ENCODE measurements at places on chromosomes 1 and 21. TPM values are rescaled to one million over a fixed set of nuclear protein-coding genes. Genes with fewer than 3 reads are reported as not detected.
A peak's percentile ranks its signal among the peaks of the same experiment; 100 is the strongest.

DNA sequence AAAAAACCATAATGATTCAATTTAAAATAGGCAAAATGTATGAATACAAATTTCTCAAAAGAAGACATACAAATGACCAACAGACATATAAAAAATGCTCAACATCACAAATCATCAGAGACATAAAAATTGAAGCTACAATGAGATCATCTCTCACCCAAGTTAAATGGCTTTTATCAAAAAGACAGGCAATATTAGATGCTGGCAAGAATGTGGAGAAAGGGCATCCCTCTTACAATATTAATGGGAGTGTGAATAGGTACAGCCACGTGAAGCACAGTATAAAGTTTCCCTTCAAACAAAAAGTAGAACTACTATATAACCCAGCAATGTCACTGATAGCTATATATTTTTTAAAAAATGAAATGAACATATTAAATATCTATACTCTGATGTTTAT is 1481.7 kb downstream of the AMY1C start:
- 0 out of 2 replicates have a peak, but pooled peaks cover 6% of the 10 kb centered on the region for H3K36me3 ChIP-seq
- H3K27ac ChIP-seq: no peak overlapping the region
- H3K4me3 ChIP-seq: no peak overlapping the region
- no peaks in the 10 kb centered on the region for H3K4me1 ChIP-seq
- no peak for DNase-seq

DNA sequence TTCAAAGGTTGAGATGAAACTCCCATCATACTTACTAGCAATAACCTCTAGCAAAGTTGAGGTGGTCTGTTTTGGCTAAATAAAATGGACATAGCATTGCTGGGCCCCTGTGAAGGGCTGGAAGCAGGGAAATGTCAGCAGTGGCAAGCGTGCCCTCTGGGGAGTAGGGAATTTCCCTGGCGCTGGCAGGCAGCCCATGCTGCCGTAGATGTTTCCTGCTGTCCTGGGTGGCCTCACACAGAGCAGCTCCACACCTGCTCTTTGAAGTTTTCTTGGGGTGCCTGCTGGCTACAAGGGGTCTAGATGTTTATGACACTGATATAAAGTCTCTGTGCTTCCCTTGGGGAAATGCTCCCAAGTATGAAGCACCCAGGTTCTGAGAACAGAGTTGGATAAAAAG is 30.2 kb downstream of the ADARB1 start:
- DNase-seq: no peak
- no peaks in the 10 kb centered on the region for H3K36me3 ChIP-seq
- H3K4me1 ChIP-seq: no peaks in the 10 kb centered on the region

DNA sequence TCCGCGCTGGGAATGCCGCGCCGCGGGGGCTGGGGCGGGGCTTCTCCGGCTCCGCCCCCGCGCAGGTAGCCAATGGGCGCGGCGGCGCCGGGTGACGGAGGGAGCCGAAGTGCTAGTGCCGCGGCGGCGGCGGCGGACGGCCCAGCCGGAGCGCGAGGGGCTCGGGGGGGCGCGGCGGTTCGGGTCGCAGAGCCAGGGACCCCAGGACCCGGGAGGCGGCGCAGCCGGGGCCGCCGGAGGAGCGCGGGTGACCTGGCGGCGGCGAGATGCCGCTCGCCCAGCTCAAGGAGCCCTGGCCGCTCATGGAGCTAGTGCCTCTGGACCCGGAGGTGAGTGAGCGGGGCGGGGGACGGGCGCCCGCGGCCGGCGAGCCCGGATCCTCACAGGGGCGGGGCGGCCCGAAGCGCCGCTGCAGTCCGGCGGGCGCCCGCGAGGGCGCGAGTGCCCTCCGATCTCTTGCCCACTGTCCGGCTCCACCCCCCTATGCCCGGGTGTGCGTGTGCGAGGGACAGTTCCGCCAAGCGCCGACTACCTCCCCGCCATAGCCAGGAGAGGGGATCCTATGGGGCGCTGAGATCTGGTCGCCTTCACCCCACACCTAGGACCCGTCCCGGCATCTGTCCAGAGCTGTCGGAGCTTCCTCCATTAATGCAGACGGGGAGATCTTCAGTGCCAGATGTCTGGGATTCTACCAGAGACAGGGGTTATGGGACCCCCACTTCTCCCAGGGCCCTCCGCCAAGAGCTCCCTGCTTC is at the start of gene RPS6KA1:
RPS6KA1 (plus strand) TSS at position 107 of the 755 bp plus-strand sequence; CDS start at position 267, 160 bp downstream.
- H3K4me3 ChIP-seq: peak within 1 kb of the TSS; percentile 95
- no peaks in the 10 kb centered on the region for H3K27me3 ChIP-seq
- no peaks in the 10 kb centered on the region for H3K36me3 ChIP-seq
- peak; percentile 89 for DNase-seq

GRCh38 chr1:234600418-234601281 is 9.3 kb downstream of the IRF2BP2 start:
- peaks cover 8% of the 10 kb centered on the region for H3K36me3 ChIP-seq
- no peak for DNase-seq
- H3K27ac ChIP-seq: peak overlapping the region; percentile 96
- peaks cover 62% of the 10 kb centered on the region for H3K4me1 ChIP-seq

- H3K27ac ChIP-seq: no peak overlapping the region
- no peak overlapping the region for H3K4me3 ChIP-seq
- no peaks in the 10 kb centered on the region for H3K36me3 ChIP-seq
- H3K27me3 ChIP-seq: no peaks in the 10 kb centered on the region
These were observed 67.7 kb downstream of the BCAR3 start for GRCh38 chr1:93613898-93614297.

GRCh38 chr21:39088831-39089380 is 94.3 kb downstream of the PSMG1 start:
- H3K4me3 ChIP-seq: no peak overlapping the region
- H3K27ac ChIP-seq: no peak overlapping the region
- no peaks in the 10 kb centered on the region for H3K27me3 ChIP-seq
- no peaks in the 10 kb centered on the region for H3K4me1 ChIP-seq

- no peaks in the 10 kb centered on the region for H3K27me3 ChIP-seq
- no peaks in the 10 kb centered on the region for H3K36me3 ChIP-seq
- no peak for DNase-seq
- H3K27ac ChIP-seq: no peak overlapping the region
These were observed 28.1 kb downstream of the IL23R start for GRCh38 chr1:67194209-67194863.

- no peaks in the 10 kb centered on the region for H3K36me3 ChIP-seq
- no peak for DNase-seq
- no peaks in the 10 kb centered on the region for H3K27me3 ChIP-seq
- H3K27ac ChIP-seq: no peak overlapping the region
These were observed 41.6 kb upstream of the LRIG2 start for GRCh38 chr1:113031171-113031933.

DNA sequence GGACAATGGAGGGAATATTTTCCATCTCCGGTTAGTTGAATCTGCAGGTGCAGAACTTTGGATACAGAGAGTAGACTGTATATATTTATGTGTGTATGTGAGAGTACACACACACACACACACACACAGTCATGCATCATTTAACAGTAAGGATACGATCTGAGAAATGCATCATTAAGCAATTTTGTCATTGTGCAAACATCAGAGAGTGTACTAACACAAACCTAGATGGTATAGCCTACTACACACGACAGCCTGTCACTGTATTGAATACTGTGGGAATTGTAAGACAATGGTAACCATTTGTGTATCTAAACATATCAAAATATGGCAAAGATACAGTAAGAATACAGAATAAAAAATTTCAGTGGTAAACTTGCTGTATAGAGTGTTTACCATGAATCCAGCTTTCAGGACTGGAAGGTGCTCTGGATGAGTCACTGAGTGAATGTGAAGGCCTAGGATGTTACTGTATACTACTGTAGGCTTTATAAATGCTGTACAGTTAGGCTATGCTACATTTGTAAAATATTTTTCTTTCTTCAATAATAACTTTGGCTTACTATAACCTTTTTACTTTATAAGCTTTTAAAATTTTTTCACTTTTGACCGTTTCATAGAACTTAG is 138.5 kb downstream of the ZZZ3 start:
- H3K27me3 ChIP-seq: no peaks in the 10 kb centered on the region
- no peak for DNase-seq
- H3K36me3 ChIP-seq: no peaks in the 10 kb centered on the region
- no peak overlapping the region for H3K4me3 ChIP-seq

GRCh38 chr1:159857889-159858288 is 4.6 kb downstream of the VSIG8 start:
- H3K27ac ChIP-seq: no peak overlapping the region
- H3K36me3 ChIP-seq: no peaks in the 10 kb centered on the region
- DNase-seq: no peak
- H3K4me3 ChIP-seq: no peak overlapping the region

Gene CD84
- not detected for total RNA-seq

Gene CR1L
- total RNA-seq: 5.8 TPM

Gene AGMAT
- total RNA-seq: 3.8 TPM
